ENCODE measurements at places on chromosomes 2 and 18.

- no peak for DNase-seq
Measured at GRCh38 chr2:227033471-227034148, 130.4 kb downstream of the COL4A4 start.

DNA sequence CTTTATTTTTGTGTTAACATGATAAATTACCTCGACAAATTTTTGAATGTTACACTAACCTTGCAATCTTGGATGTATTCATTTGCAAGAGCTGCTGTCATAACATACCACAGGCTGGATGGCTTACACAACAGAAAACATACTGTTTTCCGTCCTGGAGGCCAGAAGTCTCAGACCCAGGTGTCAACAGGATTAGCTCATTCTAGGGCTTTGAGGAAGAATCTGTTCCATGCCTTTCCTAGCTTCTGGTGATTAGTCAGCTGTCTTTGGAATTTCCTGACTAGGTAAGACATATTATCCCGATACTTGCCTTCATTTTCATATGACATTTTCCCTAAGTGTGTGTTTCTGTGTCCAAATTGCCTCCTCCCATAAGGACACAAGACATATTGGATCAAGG, 188.6 kb upstream of the CDH19 start:
- DNase-seq: no peak

DNA sequence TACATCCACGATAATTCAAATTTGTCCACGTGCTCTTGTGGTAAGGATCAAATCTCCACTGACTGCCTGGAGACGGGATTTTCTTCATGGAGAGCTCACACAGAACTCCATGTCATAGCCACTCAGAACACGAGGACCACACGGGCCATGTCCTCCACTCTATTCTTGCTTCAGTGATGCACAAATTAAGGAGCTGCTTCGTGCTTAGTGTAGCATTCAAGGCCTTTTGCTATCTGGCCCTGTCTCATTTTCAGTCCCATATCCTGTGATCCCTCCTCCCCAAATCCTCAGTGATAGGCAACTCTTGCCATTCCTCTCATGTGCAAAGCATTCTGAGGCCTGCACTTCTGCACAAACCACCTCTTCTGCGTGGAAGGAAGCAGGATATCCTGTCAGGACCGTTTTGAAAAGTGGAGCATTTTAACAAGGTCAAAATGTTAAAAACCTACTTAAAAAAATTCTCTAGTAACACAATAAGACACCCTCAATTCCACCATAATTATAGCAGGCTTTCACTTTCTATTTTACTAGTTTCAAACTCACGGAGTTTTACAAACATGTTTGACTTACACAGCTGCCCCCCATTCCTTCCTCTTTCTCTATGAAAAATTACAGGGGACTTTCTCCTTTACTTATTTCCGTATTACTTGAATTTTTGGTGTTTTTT, 35.2 kb downstream of the ST3GAL5 start:
- peak; percentile 89 for DNase-seq

DNA sequence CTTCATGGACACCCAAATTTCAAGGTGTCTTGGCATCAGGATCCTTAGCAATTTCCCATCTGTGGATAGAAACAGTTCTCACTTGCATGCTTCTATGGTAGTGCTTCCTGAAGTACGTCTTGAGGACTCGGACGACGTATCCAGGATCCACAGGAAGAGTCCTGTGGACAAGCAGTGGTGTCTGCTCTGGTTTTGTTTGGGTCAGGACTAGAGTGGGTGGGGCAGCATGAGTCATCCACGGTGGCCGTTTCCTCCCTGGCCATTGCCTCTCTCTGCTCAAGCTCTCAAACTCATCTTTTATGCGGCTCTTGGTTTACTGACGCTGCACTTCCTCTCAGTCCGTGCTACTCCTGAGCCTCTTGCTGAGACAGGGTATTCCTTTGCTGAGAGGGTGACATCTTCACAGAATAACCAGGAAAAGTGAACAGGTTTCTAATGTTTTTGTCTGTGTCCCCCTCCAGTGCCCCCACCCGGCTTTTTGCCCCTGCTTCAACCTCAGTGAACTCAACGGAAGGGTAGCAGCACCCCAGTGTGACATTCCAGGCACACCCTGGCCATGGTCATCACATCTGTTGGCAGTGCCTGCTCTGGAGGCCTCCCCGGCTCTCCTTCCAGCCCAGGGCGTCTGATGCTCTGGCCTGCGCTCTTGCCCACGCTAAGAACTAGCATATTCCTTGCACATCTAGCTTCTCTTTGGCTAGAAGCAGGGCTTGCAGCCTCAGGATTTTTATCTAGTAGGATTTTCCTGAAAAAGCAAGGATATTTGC, 62.2 kb downstream of the ARMC9 start:
- DNase-seq: no peak

DNA sequence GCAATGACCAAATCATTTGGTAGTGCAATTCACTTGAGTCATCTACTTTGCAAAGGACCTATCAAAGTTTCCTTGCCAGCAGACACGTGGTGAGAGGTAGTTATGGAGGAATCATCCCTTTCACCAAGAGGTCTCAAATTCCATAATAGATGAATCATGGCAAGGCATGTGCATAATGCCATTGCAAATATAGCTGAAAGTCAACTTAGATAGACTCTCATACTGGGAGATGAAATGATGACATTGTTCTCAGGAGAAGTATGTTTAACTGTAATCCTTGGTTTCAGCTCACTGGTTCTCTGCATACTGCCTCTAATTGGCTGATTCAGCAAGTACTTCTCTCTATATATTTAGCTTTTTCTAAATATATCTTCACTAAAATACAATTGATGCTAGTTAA, 57.2 kb downstream of the CALCRL start:
- no peak for DNase-seq

Measured in CD4-positive, CD25-positive, alpha-beta regulatory T cell (primary cell).